ENCODE measurements at places on chromosomes 7 and 10. TPM values are rescaled to one million over a fixed set of nuclear protein-coding genes. Genes with fewer than 3 reads are reported as not detected.

The ACBD5 gene
- 27.8 TPM for total RNA-seq

The SEC31B gene
- total RNA-seq, result 0.79 TPM

The SAMD9L gene
- 0.45 TPM for total RNA-seq

The FASTK gene
- total RNA-seq, result 69.5 TPM

The TMEM236 gene
- total RNA-seq, result 0.05 TPM
